ENCODE measurements at places on chromosomes 12 and 14. TPM values are rescaled to one million over a fixed set of nuclear protein-coding genes. Genes with fewer than 3 reads are reported as not detected.

GRCh38 chr12:89506050-89506449, 18.5 kb downstream of the GALNT4 start:
- no peak for DNase-seq

LRRIQ1 gene
- 0.92 TPM for total RNA-seq

DNA sequence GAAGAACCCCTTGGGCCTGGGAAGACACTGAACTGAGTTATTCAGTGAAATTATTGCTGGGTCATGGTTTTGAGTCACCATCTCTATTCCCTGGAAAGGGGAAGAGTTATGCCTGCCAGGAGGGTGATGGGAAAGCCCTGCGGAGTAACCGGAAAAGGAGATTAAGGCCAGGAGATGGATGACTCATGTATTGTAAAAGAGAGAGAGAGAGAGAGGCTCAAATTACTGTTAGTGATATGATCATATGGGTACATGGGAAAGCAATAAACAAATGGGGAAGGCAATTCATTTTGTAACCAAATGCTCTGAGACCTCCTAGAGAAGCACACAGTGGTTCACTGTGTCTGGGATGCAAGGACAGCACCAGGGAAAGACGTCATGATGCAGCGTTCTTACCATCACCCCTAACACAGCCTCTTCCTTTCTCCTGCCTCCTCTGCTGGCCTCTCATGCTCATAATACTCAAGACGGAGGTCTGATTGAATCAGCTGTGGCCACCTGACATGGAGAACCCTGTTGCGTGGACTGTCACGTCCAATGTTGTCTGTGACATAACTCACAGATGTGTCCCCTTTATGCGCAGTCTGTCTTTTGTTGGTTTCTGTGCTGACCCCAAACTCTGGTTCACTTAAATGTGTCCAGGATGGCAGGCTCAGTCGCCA, 243.7 kb downstream of the TMEM132D start:
- DNase-seq: peak; percentile 20

KRT6C gene
- total RNA-seq: not detected

DHH gene
- total RNA-seq: 0.29 TPM

GRCh38 chr14:92969871-92970270, 46.9 kb downstream of the CHGA start:
- DNase-seq: no peak

GRCh38 chr12:57319678-57320469, 68.9 kb upstream of the STAC3 start:
- no peak for DNase-seq

SLC35F4 gene
- total RNA-seq: not detected

GRCh38 chr14:26719514-26719913, 121.7 kb upstream of the NOVA1 start:
- no peak for DNase-seq

DNA sequence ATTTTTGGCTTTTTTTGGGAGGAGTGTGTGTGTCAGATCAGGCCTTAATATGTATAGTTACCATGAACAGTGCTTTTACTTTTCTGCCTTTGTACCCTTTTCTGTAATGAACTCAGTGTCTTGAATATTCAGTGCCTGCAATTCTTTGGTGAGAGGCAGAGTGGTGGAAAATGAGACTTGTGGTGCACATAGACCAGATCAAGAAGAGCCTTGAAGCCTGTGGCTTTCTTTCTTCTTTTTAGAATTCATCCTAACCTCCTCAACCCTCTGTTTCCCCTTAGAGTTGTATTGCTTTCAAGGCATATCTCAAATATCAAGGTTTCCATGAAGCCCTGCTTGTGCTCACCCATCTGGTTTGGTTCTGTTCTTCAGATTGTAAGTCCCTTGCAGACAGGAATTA, 2.6 kb downstream of the YLPM1 start:
- DNase-seq: no peak

- no peak for DNase-seq
Observed at GRCh38 chr14:100408350-100409002, 85.3 kb downstream of the SLC25A47 start.

- DNase-seq: peak; percentile 46
Observed at GRCh38 chr14:23186913-23187654, 3.6 kb upstream of the SLC7A8 start.

DAO gene
- total RNA-seq: not detected

DNA sequence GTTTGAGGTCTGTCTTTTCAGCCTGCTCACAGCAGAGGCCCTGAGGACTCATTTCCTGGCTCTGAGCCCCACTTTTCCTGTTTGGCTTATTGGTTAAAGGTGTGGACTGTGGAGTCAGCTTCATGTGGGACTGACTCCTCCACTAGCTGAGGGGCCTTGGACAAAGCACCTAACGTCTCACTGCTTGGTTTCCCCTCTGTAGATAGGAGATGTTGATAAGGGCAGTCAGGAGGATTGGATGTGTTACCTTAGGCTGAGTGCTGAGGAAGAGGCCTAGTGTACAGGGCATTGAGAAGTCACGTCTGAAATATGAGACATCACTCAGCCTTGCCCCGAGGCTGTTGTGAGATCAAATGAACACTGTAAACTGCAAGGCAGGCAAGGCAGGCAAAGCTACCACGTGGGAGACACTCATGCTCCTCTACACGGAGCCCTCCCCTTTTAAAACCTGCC, 27.1 kb upstream of the TCL1A start:
- peak; percentile 18 for DNase-seq

OASL gene
- total RNA-seq: not detected

GRCh38 chr12:6211421-6211869, 11.2 kb downstream of the CD9 start:
- no peak for DNase-seq

DNA sequence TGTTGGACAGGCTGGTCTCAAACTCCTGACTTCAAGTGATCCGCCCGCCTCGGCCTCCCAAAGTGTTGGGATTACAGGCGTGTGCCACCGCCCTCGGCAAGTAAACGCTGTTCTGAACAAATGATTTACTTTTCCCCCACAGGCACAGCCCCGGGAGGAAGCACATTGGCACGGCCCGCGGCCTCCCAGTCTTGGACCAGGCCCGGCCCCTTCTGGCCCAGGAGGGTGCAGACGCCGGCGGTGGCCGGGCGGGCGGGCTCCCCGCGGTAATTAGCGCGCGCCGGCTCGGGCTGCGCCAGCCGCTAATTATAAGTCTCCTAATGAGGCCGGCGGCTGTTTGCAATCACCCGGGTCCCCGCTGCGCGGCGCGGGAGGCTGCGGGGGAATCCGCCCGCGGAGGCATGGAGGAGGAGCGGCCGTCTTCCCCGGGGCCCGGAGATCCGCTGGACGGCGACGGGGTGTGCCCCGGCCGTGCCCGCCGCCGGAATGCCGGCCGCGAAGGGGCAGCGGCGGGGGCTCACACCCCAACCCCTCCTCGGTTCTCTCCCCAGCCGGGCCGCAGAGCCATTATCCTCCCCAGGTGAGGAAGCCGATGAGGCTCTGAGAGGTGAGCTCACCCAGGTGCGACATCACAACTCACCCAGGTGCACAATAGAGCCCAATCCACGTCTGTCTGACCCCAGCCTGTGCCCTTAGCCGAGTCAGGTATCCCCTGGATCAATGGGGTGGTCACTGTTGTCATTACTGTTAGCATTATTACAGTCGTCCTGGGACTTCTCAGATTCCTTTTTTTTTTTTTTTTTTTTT, 3.3 kb upstream of the POP5 start:
- peak; percentile 76 for DNase-seq

POTEM gene
- not detected for total RNA-seq

DNA sequence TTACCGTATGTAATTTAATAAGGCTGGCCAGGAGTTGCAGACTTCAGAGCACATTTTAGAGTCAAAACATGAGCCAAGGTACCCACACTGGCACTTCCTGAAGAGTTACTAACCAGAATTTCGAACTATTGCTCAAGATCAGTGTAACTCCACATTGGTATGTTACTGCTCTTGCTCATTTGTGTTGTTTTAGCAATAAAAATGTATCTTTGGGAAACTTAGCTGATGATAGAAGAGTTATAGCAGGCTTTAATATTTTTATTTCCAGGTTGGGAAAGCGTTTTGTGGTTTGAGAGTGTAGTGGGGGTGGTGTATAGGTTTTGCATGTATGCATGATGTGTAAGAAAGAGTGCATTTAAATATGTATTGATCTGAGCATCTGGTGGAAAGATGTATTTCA, 96.6 kb downstream of the SCN8A start:
- DNase-seq: no peak

RND1 gene
- 6.1 TPM for total RNA-seq

DNA sequence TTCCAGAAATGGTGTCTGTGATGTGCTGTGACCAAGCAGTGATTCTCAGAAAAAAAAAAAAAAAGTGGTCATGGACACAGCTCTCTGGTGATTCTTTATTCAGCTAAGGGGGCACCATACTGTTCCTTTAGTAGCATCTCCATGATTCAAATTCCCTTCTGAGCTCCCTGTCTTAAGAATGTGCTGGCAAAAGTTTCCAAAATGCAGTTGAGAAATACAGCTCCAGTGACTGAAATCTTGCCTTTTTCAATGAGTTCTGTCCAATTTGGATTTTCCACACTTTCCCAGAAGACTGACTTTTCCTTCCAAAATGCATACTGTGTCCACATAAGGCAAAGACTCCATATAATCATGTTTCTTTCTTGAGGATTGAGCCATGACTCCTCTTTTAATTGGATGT, 24.3 kb upstream of the CPM start:
- DNase-seq: no peak

- no peak for DNase-seq
Observed at GRCh38 chr12:45354399-45354798, 138.5 kb downstream of the ANO6 start.

- DNase-seq: no peak
Observed at GRCh38 chr14:63909984-63910383, 57.2 kb downstream of the SYNE2 start.

GRCh38 chr14:44339862-44340261, 167.2 kb downstream of the FSCB start:
- no peak for DNase-seq

SLC7A7 gene
- total RNA-seq: 7.6 TPM

GLTP gene
- total RNA-seq: 35.0 TPM

DNA sequence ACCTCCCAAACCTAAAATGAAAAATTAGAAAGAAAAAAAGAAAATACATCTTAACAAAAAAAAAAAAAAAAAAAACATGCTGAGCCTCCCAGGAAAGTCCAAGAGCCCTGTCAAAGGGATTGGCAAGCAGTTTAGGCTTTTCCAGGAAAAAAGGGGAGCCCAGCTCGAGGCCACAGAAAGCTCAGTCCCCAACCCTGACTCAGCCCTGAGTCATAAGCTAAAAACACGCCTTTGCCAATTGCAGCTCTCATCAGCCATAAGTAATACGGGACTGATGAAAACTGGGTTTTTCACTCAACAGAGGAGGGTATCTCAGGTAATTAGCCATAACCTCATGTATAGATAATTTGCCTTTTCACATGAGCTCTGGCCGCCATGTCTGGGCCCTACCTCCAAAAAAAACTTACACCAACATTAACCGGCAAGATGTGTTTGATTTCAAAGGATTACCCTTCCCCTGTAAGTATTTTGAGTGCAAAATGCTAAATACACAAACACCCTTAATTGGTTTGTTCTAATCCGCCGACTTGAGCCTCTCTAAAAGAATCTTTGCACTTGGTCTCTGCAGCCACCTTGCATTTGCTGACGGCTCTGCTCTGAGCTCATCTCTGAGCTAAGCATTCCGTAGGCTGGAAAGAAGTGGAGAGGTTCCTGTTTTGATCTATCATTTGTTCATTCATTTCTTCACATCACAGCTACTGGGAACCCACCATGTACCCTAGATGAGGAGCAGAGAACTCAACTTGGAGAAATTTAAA, 319.2 kb downstream of the BCL11B start:
- no peak for DNase-seq
